ENCODE measurements at places on chromosomes 7 and 10.

- DNase-seq = peak; percentile 41
Observed at GRCh38 chr7:120550494-120551048, 277.6 kb downstream of the KCND2 start.

- DNase-seq = no peak
Observed at GRCh38 chr7:75608451-75609122, 116.5 kb downstream of the SPDYE5 start.

DNA sequence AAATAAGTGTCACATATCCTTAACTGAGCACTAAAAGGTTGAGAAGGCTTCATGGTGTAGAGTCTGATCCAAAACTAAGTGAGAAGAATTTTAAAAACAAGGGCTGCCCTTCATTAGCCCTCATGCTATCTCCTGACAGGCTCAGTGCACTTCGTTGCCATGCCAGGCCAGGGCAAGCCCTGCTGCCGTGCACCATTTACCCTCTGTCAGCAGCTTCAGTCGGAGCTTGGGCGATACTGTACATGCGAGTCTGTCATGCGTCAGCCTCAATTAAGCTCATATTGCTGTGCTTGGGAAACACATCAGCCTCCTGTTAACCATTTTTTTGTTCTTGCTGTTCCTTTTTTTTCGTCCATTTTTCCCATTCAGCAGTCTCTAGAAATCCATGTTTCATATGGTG, 166.6 kb downstream of the VTI1A start:
- DNase-seq = no peak

- DNase-seq = no peak
Observed at GRCh38 chr10:6612371-6612770, 32.3 kb upstream of the PRKCQ start.

GRCh38 chr10:90817128-90817889, 40.5 kb downstream of the HTR7 start:
- no peak for DNase-seq

DNA sequence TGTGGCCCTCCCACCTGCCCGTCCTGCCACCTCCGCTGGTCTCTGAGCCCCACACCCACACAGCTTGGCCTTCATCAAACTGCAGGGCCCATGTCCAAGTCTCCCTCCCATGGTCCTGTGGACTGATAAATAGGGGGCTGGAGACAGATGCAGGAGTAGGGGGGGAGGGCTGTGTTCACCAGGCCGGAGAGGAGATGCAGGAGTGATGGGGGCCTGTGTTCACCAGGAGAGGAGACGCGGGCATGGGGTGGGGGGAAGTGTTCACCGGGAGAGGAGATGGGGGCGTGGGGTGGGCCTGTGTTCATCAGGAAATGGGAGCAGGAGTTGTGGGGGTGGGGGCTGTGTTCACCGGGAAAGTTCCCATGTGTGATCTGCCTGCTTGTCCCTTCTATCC, 37.0 kb downstream of the JAKMIP3 start:
- DNase-seq = no peak
